MCF 10A (cell line): ENCODE measurements at places on chromosomes 11 and 22. TPM values are rescaled to one million over a fixed set of nuclear protein-coding genes. Genes with fewer than 3 reads are reported as not detected.

- H3K27me3 ChIP-seq, result peaks cover 11% of the 10 kb centered on the region
- DNase-seq, result no peak
- no peak overlapping the region for H3K27ac ChIP-seq
- H3K36me3 ChIP-seq, result no peaks in the 10 kb centered on the region
Observed at GRCh38 chr11:115665958-115666357, 161.7 kb upstream of the CADM1 start.

GRCh38 chr11:5004424-5005274, 10.0 kb downstream of the OR51L1 start:
- peaks cover 42% of the 10 kb centered on the region for H3K27me3 ChIP-seq
- H3K4me3 ChIP-seq, result no peak overlapping the region
- no peak overlapping the region for H3K27ac ChIP-seq
- H3K36me3 ChIP-seq, result no peaks in the 10 kb centered on the region

- no peaks in the 10 kb centered on the region for H3K27me3 ChIP-seq
- no peak overlapping the region for H3K4me3 ChIP-seq
- no peak overlapping the region for H3K27ac ChIP-seq
- DNase-seq, result no peak
- H3K36me3 ChIP-seq, result peaks cover 31% of the 10 kb centered on the region
Observed at GRCh38 chr22:46362203-46362933, 26.9 kb downstream of the TRMU start.

- H3K4me3 ChIP-seq, result no peak overlapping the region
- peaks cover 57% of the 10 kb centered on the region for H3K27me3 ChIP-seq
- no peak for DNase-seq
Observed at GRCh38 chr22:39877079-39877845, 16.3 kb downstream of the ENTHD1 start.

- peak overlapping the region; percentile 27 for H3K27ac ChIP-seq
- peaks cover under 1% of the 10 kb centered on the region for H3K36me3 ChIP-seq
- peaks cover 12% of the 10 kb centered on the region for H3K4me1 ChIP-seq
Observed at GRCh38 chr22:46736705-46737104, 1.3 kb downstream of the CERK start.

DNA sequence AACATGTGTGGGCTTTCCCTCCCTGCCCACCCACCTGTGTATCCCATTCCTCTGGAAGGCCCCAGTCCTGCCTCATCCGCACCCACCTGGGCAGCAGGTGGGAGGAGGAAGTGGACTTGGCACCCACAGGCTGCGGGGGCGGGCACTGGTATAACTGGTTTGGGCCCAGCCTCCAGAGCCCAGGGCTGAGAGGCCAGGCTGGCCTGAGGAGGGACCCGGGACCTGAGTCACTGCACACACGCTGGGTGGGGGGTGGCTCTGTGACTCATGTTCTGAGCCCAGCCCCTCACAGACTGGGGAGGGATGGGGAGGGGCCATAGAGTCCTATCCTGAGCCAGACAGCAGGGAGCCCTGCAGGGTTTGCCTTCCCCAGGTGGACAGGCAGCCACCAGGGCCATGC, 16.7 kb downstream of the PHLDA2 start:
- H3K4me1 ChIP-seq, result peaks cover 28% of the 10 kb centered on the region
- no peak overlapping the region for H3K27ac ChIP-seq
- peak; percentile 96 for DNase-seq
- H3K27me3 ChIP-seq, result no peaks in the 10 kb centered on the region
- H3K36me3 ChIP-seq, result no peaks in the 10 kb centered on the region

DNA sequence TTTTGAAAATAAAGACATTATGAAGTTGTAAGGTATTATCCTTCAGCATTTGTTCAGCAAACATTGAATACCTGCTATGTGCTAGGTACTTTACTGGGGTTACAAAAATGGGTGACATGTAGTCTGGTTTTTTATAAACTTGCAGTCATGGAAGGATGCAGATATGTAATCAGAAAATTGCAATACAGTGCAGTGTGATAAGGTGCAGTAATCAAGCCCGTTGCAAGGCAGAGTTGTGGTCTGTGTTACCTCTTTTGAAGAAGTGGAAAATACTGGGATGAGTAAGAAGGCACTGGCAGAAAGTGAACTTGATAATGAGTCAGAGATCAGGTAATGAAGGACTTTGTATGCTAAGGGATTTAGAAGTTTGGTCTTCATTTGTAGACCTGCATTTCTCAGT, 8.1 kb downstream of the FBXO7 start:
- H3K27ac ChIP-seq, result no peak overlapping the region
- H3K36me3 ChIP-seq, result peaks cover 9% of the 10 kb centered on the region
- no peaks in the 10 kb centered on the region for H3K27me3 ChIP-seq

DNA sequence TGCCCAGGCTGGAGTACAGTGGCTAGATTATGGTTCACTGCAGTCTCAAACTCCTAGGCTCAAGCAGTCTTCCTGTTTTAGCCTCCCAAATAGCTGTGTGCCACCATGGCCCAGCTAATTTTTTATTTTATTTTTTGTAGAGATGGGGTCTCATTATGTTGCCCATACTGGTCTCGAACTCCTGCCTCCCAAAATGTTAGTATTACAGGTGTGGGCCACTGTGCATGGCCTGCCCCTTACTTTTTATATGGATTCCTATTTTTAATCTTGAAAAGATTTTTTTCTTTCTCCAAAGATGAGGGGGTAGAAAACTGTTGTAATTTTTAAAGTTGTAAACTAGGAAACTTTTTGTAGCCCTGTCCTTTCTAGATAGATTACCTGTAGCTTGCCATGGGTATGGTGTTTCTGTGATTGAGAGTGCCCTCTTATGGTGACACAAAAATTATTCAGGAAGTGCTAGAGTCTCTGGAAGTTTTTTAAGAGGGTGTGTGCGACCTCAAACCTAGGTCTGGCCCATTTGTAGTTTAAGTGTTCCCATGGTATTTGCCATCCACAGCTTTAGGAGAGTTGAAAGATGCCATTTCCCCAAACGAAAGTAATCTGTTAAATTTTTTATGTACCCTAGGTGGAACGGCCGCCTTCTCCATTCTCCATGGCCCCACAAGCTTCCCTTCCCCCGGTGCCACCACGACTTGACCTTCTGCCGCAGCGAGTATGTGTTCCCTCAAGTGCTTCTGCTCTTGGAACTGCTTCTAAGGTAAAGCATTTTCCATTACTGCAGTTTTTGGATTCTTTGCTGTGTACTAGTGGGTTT, 32.4 kb downstream of the MCAM start:
- no peak overlapping the region for H3K27ac ChIP-seq
- peaks cover 51% of the 10 kb centered on the region for H3K36me3 ChIP-seq
- H3K4me3 ChIP-seq, result no peak overlapping the region
- H3K4me1 ChIP-seq, result peaks cover 4% of the 10 kb centered on the region

- H3K27me3 ChIP-seq, result no peaks in the 10 kb centered on the region
- peaks cover 12% of the 10 kb centered on the region for H3K36me3 ChIP-seq
- DNase-seq, result peak; percentile 85
Observed at GRCh38 chr11:110185121-110185591, 92.0 kb downstream of the ZC3H12C start.

DNA sequence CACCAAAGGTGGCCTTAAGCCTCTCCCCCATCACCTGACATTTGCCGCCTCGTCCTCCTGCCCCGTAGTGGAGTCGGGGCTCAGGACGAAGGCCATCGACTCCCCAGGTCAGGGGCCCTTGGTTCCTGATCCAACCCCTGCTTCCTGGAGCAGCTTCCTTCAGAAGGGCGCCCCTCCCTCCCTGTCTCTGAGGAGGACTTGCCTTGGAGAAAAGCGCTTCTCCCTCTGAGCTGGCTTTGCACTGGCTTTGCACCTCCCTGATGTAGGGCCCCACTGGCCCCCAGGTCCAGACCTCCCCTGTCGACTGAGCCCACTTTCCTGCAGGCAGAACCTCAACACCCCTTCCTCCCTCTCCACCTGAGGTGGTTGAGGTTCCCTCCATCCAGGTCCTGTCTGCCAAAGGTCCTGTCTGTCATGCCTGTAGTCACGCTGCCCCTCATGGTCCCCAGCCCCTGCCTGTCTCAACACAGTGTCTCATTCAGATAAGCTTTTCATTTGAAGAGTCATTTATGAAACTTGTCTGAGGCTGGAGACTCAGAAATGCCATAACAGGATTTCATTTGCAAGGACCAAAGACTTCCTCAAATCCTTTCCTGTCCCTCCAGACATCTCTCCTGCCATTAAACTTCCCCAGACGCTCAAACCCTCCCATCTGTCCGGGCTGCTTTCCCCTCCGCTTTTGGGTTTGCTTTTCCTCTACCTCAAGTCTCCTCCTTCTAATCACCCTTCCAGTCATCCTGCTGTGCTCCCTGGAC, 78.4 kb downstream of the MYO7A start:
- no peaks in the 10 kb centered on the region for H3K4me1 ChIP-seq
- no peaks in the 10 kb centered on the region for H3K36me3 ChIP-seq
- no peak for DNase-seq
- H3K4me3 ChIP-seq, result no peak overlapping the region
- peak overlapping the region; percentile 17 for H3K27ac ChIP-seq

- no peak for DNase-seq
- no peak overlapping the region for H3K4me3 ChIP-seq
- no peaks in the 10 kb centered on the region for H3K4me1 ChIP-seq
Observed at GRCh38 chr22:40325315-40325714, 21.0 kb upstream of the ADSL start.

GRCh38 chr11:78193806-78194205, 5.1 kb downstream of the USP35 start:
- no peak for DNase-seq
- no peak overlapping the region for H3K4me3 ChIP-seq
- peaks cover 15% of the 10 kb centered on the region for H3K36me3 ChIP-seq
- H3K27me3 ChIP-seq, result no peaks in the 10 kb centered on the region
- no peak overlapping the region for H3K27ac ChIP-seq

GRCh38 chr11:64040684-64041322, 5.1 kb downstream of the FLRT1 start:
- DNase-seq, result peak; percentile 16
- H3K36me3 ChIP-seq, result peaks cover 7% of the 10 kb centered on the region
- no peaks in the 10 kb centered on the region for H3K4me1 ChIP-seq
- H3K27me3 ChIP-seq, result no peaks in the 10 kb centered on the region
- no peak overlapping the region for H3K4me3 ChIP-seq

The VWCE gene
- total RNA-seq, result 0.54 and 1.1 TPM in 2 replicates

The OR2AG1 gene
- not detected in 2 replicates for total RNA-seq

The KIRREL3 gene
- total RNA-seq, result not detected in 2 replicates
